ENCODE measurements at places on chromosomes 6 and 20. TPM values are rescaled to one million over a fixed set of nuclear protein-coding genes. Genes with fewer than 3 reads are reported as not detected.

DNA sequence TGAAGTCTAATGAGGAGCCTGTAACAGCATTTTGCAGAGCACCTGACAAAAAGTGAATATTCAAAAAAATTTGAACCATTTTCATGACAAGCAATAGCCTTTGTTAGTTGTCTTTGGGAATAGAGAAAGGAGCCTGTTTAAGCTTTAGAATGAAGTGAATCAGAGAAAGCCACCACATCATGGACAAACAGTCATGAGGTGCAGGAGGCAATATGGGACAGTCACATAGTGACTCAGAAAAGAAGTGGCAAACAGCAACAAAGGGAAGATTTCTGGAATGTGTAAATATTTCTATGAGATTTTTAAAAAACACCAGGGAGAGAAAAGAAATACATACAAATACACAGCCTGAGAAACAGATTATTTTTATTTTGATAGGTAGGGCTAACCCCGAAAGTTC is 6.6 kb downstream of the KLHL31 start:
- DNase-seq: no peak

MLN gene
- polyA plus RNA-seq: not detected

GRCh38 chr6:106106276-106107042 is 20.3 kb downstream of the PRDM1 start:
- DNase-seq: no peak

DNA sequence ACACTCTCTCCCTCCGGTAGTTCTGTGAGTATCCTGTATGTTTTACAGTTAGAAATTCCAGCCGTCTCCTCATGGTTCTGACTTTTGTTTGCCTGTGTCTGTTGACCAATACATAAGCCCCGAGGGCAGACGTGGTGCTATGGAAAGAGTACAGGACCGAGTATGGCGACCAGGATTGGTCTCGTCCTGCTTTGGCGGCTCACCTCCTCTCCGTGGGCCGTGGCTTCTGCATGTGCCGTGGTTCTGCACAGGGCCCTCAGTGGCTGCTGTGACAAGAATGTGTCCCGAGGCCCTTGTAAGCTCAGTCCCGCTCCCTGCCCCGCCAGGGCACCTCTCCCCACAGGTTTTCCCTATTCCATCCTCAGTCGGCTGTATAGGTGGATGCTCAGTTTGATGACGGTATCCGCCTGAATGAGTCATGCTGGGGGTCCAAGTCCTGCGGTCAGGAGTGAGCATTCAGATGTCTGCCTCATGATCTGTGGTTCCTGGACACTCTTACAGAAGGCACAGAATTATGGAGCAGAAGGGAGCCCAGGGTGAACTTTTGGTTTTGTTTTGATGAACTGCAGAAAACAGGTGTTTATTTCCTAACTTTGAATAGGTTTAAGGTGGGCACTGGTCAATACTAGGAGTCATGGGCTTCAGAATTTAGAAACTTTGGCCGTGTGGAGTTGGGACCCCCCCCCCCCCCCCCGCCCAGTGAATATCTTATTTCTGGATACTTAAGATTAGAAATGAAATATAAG is 1.2 kb downstream of the ARFGAP1 start:
- no peak for DNase-seq

GRCh38 chr6:14105547-14105946 is 12.0 kb upstream of the CD83 start:
- no peak for DNase-seq

DNA sequence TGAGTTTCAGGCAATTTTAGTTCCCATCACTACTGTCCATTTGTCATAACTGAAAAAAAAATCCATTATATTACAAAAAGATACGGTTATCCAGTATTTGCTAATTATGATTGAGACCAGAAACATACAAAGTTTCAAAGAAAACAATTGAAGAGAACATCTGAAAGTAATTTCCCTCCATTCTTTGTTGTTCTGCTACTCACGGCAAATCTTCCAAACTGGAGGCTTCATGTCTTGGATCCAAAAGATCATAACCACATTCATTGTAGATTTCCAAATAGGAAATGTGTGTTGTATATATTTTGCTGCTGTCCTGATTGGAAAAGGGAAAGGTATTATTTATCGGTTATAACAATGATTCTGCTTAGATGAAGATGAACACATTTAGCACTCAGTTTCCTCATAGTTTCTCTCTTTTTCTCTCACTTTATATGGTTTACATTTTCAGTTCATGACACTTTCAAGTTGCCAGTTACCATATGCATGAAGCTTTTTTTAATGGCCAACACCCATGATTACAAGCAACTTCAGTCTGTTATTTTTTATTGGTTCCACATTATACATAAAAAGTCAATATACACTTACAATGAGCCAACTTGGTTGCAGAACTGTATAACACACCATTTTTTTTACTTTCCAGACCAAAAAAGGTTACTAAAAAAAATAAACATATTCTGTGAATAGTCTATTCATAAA is 90.4 kb downstream of the KIF6 start:
- no peak for DNase-seq
